Activated naive CD4-positive, alpha-beta T cell treated with anti-CD3 and anti-CD28 coated beads for 36 hours (primary cell): ENCODE measurements at places on chromosomes 6 and 20. TPM values are rescaled to one million over a fixed set of nuclear protein-coding genes. Genes with fewer than 3 reads are reported as not detected.

The CDC5L gene
- 17.9 TPM for total RNA-seq

The GJA10 gene
- total RNA-seq, result not detected

The SDCBP2 gene
- total RNA-seq, result 5.8 TPM

The OOEP gene
- not detected for total RNA-seq

The GJE1 gene
- total RNA-seq, result not detected
